ENCODE measurements at places on chromosomes 11 and 22.
A peak's percentile ranks its signal among the peaks of the same experiment; 100 is the strongest.

GRCh38 chr11:36421546-36422155 lies 88.4 kb downstream of the TRAF6 start:
- DNase-seq = no peak

DNA sequence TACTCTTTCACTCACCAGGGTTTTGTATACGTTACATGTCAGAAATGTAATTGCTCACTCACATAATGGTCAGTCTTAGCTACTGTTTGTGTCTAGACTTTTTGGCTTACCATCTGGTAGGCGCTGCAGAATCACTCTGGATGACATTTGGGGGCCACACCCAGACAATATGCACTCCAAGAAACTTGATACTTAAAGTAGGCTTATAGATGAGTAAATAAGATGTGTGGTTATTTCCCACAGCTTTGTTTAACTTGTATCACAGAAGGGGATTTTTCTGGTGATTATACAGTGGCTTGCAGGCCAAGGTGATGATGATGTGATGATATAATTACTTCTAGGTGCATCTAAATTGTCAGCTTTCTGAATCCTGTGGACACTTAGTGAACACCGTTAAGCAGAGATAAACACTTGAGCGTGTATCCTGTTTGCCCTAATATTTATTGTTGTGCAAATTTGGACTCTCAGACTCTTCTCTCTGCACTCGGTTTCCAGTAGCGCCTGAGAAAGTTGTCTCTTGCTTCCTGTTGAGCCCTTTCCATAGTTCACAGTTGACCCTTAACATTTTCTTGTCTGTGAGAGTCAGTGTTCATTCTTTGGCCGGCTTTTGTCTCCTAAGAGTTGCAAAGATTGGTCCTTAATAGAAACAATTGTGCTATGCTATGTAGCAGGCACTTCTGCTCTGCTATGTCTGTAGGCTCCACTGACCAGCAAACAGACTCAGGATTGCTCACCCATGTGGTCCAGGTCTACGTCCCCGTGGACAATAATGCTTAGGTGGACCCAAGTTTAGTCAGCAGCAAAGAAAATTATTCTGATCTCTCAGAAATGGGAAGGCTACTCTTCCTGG lies 89.3 kb downstream of the PRR5L start:
- DNase-seq = no peak

GRCh38 chr11:119410501-119410900 lies 12.5 kb downstream of the THY1 start:
- DNase-seq = no peak

GRCh38 chr11:101582236-101582988 lies 1.4 kb downstream of the TRPC6 start:
- no peak for DNase-seq

GRCh38 chr11:30635401-30635989 lies 49.3 kb upstream of the MPPED2 start:
- peak; percentile 84 for DNase-seq

DNA sequence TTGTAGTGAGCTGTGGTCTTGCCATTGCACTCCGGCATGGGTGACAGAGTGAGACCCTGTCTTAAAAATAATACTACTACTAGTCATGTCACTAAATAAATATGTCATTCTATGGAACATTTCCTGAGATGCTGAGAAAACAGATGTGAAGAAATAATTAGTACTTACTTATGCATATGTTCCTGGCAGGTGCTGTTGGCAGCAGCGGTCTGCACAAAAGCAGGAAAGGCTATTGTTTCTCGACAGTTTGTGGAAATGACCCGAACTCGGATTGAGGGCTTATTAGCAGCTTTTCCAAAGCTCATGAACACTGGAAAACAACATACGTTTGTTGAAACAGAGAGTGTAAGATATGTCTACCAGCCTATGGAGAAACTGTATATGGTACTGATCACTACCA lies 8.8 kb downstream of the ARCN1 start:
- no peak for DNase-seq

- no peak for DNase-seq
Observed at GRCh38 chr22:44752285-44753188, at the start of gene ARHGAP8. TSS of gene ARHGAP8 (plus strand) at chr22:44752575. CDS start at chr22:44786528, 33,953 bp downstream.

GRCh38 chr22:20654343-20655208 lies 119.3 kb upstream of the SERPIND1 start:
- DNase-seq = no peak

DNA sequence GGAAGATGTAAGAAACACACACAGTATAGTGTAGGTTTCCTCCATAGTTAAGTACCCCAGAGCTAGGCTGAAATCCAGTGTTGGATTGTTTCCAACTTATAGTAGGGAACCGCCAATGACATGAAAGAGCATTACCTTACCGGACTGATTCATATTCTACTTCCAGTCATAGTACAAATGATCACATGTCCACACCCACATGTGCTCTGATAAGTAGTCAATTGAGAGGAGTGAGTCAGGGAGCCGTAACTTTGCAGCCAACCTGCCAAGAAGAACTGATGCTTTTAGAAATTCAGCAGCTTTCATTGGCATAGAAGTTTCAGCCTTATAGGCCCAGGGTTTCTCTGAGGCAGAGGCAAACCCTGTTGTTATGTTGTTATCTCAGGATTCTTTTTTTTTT lies 240.6 kb downstream of the ETS1 start:
- no peak for DNase-seq

DNA sequence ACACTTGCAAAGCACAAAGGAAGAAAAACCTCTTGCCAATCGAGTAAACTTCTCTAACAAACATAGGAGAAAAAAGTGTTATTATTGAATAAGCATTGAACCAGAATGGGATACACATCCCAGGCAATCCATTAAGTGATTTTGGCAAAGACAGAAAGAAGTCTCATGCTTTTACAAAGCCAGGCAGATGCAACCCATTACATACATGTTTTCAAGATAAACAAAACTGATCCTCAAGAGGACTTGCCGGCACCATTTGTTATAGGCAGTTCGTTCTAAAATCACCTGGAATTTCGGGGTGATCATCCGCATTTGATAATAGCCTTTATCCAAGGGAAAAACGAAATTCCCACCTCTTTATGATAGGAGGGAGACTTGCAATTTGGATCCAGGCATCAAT lies 97.5 kb upstream of the RAG2 start:
- DNase-seq = no peak

DNA sequence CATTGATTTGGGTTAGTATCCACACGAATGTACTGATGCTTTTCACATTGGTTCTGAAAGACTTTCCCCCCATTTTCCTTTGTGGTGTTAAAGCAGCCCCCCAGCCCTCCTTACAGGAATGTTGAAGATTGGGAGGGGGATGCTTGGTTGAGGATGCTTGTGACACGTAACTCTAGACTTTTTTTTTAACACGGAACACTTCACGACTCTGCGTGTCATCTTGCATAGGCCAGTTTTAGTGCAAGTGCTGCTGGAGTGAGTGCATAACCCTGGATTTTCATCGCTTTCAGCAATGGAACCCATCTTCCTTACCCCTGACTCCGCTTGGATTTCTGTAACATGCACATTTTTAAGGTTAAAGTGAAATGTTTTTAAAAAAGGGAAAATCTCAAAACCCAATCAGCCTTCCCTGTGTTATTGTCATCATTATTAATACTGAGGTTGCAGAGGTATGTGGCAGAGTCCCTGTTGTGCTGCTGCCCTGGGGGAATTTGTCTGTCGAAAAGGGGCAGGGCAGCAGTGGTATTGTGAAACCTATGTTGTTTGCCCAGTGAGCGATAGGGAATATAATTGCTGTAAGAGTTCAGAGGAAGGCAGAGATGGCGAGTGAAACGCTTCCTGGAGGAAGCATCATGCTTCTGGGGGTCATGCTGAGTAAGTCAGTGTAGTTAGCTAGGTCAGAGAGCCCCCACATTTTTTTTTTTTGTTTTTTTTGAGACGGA lies 12.1 kb downstream of the CECR2 start:
- DNase-seq = no peak

DNA sequence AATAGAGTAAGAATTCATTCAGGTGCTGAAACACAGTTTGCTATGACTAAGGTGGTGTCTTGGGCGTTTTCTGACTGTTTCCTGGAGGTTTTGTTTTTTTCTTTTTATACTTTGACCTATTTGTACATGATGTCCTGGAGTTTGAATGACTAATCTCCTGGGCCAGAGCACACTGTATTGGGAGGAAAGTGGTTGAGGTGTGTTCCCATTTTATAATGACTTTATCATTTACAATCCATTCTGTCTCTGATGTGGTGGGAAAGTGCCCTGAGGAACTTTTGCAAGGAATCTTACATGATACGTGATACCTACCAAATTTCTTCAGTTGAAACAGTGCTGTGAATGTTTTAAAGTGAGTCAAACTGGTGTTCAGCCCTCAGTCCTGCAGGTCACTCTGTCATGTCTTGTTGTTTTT lies 80.8 kb downstream of the TNRC6B start:
- DNase-seq = no peak

DNA sequence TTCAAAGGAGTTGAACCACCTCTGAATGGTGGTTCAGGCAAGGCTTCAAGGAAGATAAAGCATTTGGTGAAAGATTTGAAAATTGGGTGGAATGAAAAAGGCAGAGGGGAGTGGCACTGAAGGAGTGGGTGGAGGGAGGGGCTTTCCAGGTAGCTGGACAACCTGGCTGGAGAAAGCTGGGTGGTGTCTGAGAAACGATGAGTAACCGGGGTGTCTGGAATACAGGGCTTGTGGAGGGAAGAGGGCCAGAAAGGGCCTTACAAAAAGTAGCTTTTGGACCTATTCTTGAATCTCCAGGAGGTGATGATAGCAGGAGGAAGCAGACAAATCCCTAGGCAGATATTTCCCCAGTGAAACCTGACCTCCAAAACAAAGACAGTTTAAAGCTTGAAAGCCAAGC lies 99.3 kb downstream of the RASSF10 start:
- DNase-seq = no peak

DNA sequence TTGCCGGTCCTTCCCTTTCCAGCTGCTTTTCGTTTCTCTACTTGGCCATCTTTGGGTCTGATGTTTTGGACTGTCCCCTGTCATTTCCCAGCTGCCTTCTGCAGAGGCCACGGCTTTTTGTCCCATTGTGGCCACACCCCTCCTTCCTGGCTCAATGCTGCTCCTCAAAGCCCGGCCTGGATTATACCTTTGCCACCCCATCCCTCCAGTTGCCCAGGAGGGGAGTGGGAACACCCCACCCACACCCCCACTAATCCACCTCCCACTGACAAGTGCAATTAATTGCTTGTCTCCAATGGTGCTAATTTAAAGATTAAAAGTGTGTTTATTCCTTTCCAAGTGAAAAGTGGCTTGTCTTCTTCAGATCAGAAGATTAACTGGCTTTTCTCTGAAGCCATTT lies 34.2 kb upstream of the CSNK2A3 start:
- DNase-seq = no peak

DNA sequence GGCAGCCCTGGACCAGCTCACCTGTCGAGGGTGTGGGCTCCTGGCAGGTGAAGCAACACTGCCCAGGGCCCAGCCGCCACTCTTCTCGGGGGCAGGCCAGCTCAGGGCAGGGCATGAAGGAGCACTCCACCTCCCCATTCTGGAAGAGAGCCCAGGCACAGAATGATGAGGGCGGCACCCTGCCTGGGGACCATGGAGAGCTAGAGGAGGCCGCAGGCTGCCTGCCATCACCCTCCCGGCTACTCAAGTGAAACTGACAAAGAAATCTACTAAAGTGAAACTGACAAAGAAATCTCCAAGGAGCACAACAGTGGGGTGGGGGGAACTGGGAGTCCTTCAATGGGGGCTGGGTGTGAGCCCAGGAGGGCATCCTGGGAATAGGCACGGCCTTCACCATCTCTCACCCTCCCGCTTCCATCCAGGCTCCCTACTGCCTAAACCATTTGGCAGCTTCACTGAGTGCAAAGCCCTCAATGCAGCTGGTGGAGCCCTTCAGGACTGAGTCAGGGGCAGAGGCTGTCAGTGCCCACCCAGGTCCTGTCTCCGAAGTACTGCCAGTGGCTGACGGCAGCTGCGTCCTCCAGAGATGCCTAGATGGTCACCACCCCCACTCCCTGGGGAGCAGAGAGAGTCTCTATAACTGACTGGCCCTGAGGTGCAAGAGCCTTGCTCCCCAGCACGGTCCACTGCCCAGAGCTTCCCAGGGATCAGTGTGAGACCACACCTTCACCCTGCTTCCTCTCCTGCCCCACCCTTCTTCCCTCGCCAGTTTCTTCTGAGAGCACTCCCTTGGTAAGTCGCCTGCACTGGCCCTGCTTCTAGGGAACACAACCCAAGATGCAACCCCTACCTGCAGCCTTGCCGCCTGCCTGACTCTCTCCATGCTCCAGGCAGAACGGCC lies 21.7 kb downstream of the VWCE start:
- peak; percentile 55 for DNase-seq

DNA sequence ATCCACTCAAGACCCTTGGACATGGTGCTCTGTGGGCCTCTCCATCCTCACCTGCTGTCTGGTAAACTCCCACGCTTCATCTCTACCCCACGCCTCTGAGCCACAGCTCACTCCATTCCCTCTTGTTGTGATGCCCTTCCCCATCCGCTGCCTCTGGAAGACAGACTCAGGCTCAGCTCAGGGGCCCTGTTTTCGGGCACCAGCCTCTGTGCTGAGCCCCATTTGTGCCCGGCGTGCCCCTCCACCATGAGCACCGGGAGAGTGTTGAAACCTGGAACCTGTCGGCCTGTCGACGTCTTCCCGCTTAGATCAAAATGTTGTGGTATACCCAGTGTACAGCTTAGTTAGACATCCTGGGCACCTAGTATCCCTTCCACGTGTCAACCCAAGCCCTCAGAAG lies 6.5 kb upstream of the SCUBE1 start:
- DNase-seq = no peak

- DNase-seq = peak; percentile 40
Observed at GRCh38 chr11:74720596-74721478, 10.4 kb downstream of the CHRDL2 start.
